Central memory CD8-positive, alpha-beta T cell (primary cell): ENCODE measurements at places on chromosomes 11 and 22.

DNA sequence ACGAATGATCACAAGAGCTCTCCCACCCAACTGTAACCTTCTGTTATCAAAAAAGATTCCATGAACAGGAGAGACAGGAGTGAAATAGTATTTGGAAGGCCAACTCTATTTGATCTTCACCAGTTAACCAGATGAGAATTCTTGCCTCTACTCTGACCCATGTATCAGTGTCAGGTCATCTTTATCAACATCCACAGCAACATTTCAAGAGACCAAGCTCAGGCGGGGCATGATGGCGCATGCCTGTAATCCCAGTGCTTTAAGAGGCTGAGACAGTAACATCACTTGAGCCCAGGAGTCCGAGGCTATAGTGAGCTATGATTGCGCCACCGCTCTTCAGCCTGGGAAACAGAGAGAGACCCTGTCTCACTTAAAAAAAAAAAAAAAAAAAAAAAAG is 62.3 kb downstream of the GAB2 start:
- no peak for DNase-seq

GRCh38 chr22:43849731-43850130 is 12.6 kb downstream of the SULT4A1 start:
- DNase-seq, result no peak

GRCh38 chr11:55572548-55572947 is 620 bp downstream of the OR4C16 start:
- DNase-seq, result no peak

- DNase-seq, result no peak
Measured at GRCh38 chr11:112826026-112826425, 135.2 kb upstream of the NCAM1 start.

- no peak for DNase-seq
Measured at GRCh38 chr22:49212002-49212401, 615.7 kb downstream of the BRD1 start.
